ENCODE measurements at places on chromosomes 4 and X.

- no peak for DNase-seq
Measured at GRCh38 chr4:109079731-109080130, 222.7 kb downstream of the COL25A1 start.

- no peak for DNase-seq
Measured at GRCh38 chr4:20882500-20882899, 182.2 kb downstream of the PACRGL start.

DNA sequence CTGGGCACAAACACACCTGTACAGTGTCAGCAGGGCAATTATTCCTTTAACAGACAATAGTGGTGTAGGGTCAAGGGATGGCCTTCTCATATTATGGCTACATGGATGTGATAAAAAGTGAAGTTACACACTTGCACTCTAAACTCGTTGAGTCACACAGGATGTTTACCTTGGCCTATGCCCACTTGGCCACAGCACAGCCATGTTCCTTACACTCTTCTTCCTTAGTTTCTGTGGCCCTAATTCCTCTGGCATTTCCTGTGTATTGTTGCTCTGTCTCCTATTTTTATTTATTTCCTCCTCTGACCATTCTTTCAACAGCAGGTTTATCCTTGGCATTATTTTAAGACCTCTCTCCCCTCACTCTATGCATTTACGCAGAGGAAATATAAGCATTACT, 86.8 kb upstream of the NPFFR2 start:
- DNase-seq, result no peak

GRCh38 chrX:31931225-31931624, 859.4 kb upstream of the FTHL17 start:
- peak; percentile 15 for DNase-seq

- no peak for DNase-seq
Measured at GRCh38 chr4:25343671-25344070, 31.1 kb downstream of the ZCCHC4 start.

- DNase-seq, result peak; percentile 80
Measured at GRCh38 chrX:98548519-98548918, 1664.8 kb downstream of the RPA4 start.

- no peak for DNase-seq
Measured at GRCh38 chr4:151540728-151541388, 131.9 kb downstream of the FHIP1A start.

- no peak for DNase-seq
Measured at GRCh38 chr4:7844594-7844991, 95.1 kb downstream of the AFAP1 start.

DNA sequence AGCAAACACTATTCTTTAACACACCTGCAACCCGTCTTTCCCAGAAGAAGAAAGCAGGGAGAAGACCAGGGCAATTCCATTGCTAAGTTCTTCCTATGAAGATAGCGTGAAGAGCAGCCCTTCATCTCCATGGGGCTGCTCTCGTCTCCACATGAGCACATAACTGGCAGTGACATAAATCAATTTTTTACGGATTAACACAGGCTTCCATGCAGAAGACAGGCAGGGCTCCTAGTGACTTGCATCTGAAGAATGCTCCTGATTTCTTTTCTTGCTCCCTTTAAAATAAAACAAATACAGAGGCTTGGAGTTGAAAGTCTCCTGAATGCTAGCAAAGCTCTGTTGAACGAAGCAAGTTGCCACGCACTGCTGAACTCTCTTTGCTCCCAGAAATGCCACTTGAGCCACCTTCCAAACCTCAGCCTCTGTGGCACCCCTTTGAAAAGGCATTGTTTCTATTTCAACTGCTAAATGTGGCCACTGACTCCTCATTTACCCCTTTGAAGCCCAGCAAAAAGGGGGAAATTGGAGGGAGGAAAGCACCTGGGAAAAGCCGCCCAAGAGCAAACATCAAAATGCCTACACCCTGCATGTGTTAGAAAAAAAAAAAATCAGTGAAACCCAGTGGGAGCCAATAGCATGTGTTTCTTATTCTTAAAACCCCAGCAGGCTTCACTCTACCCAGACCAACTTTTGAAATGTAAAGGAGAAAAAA, 383.7 kb downstream of the IDS start:
- no peak for DNase-seq

DNA sequence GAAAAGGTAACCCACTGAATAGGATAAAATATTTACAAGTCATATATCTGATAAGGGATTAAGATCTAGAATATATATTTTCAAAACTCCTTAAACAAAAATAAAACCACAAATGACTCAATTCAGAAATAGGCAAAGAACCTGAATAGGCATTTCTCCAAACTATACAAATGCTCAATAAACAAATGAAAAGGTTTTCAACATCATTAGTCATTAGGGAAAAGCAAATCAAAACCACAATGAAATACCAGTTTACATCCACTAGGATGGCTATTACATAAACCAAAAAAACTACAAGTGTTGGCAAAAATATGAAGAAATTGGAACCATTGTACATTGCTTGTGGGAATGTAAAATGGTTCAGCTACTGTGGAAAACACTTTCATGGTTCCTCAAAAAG, 167.0 kb upstream of the GALNT7 start:
- no peak for DNase-seq

GRCh38 chr4:154292589-154292988, 199.0 kb downstream of the DCHS2 start:
- DNase-seq, result no peak

DNA sequence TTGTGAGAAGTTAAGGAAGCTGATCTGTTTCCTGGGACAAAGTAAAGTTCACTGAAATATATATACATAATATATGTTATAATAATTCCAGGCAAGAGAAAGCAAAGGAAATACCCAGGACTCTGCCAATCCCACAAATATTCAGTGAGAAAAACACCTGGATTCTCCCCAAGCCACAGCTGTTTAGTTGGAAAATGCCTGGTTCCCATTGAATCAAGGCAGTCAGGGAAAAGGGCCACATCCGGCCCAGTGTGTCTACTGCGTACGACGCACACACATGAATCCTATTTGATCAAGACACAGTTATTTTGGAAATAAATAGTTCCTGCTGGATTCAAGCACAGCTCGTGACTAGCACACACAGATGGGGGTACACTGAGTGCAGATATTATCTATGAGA, 6.3 kb upstream of the DCHS2 start:
- no peak for DNase-seq

DNA sequence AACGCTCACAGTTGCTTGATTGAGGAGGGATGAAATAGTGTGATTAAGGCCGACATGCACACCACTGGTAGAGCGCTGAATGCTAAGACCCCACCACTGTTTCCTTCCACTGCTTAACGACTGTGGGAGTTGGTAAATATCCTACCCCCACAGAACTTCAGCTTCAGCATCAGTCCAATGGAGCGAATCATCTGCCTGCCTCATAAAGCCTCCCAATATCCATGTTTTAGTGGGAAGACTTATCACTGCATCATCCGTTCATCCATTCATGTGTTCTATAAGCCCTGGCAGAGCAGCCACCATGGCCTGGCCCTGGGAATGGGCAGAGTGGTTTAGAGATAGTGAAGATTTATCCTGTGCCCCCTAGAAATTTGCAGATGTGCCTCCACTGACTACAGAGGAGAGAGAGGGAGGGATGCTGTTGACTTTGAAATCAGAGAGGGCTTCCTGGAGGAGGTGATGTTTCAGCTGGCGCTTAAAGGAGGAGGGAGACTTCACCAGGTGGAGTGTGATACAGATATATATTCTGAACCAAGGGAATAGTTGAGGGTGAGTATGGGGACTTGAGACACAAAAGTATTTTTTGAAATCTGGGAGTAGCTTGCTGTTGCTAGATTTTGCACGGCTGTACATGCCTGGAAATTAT, 71.9 kb upstream of the STX18 start:
- DNase-seq, result no peak

GRCh38 chrX:70444326-70444945, at the start of gene DLG3:
DLG3 (plus strand) TSS chrX:70444835; CDS start chrX:70445202, 367 bp downstream.
- peak; percentile 78 for DNase-seq

- DNase-seq, result no peak
Measured at GRCh38 chrX:2192584-2193272, 308.0 kb downstream of the DHRSX start.

- no peak for DNase-seq
Measured at GRCh38 chr4:25929298-25929686, 15.3 kb downstream of the SMIM20 start.

- DNase-seq, result no peak
Measured at GRCh38 chrX:35711281-35711680, 86.9 kb upstream of the MAGEB16 start.

GRCh38 chrX:155127940-155128339, 56.6 kb downstream of the BRCC3 start:
- no peak for DNase-seq

DNA sequence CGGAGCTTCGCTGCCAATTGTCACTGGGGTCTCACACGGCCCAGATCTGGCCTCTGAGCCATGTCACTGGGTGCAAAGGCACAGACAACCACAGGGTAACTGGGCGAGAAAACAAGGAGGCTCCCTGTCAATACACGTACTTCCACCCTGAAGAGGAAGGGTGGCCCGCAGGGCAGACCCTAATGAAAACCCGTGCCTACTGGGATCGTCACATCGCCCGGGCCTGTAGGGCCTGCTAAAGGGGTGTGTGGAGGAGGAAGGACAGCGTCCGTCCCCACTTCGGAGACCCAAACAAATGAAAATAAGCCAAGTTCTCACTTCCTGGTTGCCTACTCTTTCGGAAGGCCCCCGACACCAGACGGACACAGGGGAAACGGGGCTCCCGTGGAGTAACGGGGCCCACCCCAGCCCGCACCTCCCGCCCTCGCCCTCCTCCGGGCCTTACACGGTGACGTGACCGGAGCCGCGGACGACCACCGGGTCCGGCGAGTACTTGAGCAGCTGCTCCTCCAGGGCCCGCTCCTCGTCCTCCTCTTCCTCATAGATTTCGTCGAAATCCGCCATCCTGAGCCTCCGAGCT, 578 bp downstream of the CHIC2 start:
- peak; percentile 63 for DNase-seq

All from ELF-1 (cell line).